ENCODE measurements at places on chromosomes 5 and 9.

DNA sequence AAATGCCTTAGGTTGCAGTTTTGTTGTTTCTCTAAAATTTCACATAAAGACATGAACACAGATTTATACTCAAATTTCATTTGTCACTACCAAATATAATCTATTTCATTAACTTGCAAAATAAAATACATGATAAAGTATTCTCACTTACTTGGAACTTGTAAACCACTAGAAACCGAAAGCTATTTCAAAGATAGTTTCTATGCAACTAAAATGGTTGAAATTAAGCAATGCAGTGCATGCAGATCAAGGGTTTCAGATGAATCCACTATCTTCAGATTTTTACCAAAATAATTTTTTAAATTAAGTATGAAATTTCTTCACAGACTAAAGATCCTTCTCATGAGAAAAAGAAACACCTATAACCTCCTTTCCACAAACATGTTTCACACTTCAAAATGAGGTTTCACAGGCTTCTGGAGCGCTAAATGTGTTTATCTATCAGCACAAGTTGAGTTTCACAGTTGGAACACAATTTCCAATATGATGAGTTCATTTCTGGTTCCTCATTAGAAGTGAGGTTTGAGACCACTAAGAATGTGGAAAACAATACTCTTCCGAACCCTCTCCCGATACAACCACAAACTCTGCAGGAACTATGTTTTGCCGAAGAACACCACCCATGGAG is 63.9 kb downstream of the EPB41L4A start:
- no peak for DNase-seq

DNA sequence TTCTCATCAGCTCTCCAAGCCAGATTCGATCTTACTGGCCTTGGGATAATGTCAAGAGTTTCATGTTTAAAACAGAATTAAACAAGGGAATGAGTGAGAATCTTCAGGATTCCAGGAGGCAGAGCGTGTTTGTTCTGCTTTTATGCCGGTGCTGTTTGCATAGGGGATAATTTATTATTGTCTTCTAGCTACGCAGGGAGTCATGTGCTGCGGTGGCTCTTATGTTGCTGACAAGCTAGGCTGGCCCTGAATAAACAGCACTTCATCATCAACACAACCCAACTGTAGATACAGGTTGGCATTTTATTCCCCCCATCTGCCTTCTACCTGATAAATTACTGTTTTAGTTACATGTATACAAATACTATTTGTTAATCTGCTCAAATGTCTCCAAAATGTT is 47.1 kb upstream of the PCA3 start:
- no peak for DNase-seq

DNA sequence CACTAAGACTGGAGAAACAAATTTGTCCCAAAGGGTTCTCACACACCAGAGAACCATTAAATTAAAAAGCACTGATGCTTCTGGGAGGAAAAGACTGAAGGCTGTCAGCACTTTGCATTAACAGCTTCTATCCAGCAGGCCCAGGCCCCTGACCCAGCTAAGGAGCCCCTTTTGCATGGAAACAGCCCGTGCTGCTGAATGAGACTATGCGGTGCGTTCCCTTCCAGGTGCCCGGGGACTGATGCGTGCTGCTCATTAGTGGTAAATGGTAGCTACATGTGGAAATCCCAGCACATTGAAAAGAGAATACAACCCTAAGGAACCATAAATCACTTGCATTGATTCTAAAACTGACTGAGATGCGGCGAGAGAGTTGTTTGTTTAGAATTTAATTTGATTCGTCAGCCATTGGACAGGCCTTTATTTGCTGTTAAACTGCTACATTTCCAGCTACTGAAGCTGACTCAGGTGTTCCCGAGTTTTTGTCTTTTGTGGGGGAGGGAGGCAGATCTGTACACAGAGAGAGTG is 351.0 kb upstream of the SLC24A2 start:
- no peak for DNase-seq

DNA sequence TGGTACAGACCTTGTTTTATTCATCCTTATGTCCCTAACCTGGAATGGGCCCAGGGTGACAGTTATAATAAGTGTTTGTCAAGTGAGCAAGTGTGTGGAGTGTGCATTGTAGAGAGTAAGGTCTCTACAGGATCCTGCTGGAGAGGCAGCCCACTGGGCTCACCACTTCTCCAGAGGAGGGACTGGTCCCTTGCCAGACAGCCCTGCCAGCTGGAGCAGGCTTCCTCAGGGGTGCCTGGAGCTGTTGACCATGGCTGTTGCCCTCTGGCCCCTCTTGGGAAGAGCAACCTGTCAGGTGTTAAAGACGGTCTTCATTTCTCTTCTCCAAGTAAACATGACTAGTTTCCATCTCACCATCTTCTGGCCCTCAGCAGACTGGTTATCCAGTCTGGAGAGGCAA is 20.0 kb downstream of the IRF1 start:
- DNase-seq = no peak

- no peak for DNase-seq
These were observed 268.4 kb downstream of the ELAVL2 start for GRCh38 chr9:23557689-23558088.

DNA sequence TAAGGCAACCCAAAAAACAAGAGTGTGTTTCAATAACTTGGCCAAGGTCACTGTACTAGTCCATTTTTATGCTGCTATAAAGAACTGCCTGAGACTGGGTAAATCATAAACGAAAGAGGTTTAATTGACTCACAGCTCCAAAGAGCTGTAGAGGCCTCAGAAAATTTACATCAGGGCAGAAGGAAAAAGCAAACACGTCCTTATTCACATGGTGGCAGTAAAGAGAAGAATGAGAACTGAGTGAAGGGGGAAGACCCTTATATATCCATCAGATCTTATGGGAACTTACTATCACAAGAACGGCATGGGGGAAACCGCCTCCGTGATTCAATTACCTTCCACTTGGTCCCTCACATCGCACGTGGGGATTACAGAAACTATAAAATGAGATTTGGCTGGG is 64.3 kb upstream of the CAMK4 start:
- no peak for DNase-seq

- no peak for DNase-seq
These were observed 113.8 kb downstream of the TRIM32 start for GRCh38 chr9:116800885-116801284.

GRCh38 chr5:10902145-10902544 is 141.1 kb upstream of the DAP start:
- DNase-seq = no peak

- no peak for DNase-seq
These were observed 58.5 kb downstream of the CNTRL start for GRCh38 chr9:121133104-121133816.

DNA sequence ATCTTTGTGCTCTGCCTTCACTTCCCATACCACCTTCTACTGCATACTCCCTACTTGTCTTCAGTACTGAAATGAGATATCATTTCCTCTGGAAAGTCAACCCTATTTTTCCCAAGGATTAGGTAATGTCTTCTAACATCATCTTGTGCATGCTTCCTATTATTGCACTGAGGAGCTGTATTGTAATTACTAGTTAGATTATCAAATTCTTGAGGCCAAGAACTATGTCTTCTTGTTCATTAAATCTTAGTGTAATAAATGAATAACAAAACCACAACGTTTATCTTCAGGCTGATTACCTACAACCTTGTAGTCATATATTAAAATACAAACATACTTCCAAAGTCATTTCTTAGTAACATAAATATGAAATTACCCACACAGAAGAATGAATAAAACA is 87.9 kb upstream of the POU5F2 start:
- no peak for DNase-seq

DNA sequence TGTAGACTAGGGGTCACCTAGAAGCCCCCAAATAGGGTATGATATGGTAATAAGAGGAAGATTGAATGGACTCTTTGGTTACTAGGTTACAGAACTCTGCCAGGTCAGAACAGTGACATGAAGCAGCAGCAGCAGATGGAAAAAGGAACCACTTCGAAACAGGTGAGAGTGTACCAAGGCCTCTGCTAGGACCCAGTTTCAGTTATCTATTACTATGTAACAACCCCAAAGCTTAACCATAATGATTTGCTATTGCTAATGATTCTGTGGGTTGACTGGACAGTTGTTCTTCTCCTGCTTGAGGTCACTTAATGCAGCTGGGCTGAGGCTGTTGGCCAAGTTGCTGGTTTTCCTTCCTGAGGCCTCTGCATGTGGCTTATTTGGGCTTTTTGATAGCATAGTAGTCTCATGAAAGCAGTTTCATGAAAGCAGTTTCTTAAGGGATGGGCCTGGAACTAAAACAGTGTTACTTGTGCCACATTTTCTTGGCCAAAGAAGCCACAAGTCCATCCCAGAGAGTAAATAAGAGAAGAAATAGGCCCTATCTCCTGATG is 17.6 kb downstream of the C9orf43 start:
- no peak for DNase-seq

DNA sequence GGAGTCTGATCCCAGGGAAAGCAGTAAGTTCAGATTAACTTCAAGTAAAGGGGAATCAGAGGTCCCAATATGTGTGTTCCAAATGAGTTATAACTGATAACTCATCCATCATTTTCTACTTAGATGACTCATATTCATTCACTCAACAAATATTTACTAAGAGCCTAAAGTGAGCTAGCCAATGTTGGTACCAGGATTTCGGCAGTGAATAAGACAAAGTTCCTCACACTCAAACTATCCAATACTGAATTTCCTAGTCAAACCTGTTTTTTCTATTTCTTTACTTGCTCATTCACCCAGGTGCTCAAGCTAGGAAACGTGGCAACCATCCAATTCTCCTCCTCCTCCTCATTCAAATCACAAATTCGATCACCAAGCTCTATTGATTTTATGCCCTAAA is 25.8 kb downstream of the FBXW2 start:
- DNase-seq = no peak

GRCh38 chr5:151721812-151722391 is 35.2 kb upstream of the SPARC start:
- DNase-seq = no peak

GRCh38 chr5:23930985-23931384 is 423.6 kb downstream of the PRDM9 start:
- no peak for DNase-seq

GRCh38 chr9:82668689-82669199 is 394.2 kb downstream of the RASEF start:
- DNase-seq = no peak

DNA sequence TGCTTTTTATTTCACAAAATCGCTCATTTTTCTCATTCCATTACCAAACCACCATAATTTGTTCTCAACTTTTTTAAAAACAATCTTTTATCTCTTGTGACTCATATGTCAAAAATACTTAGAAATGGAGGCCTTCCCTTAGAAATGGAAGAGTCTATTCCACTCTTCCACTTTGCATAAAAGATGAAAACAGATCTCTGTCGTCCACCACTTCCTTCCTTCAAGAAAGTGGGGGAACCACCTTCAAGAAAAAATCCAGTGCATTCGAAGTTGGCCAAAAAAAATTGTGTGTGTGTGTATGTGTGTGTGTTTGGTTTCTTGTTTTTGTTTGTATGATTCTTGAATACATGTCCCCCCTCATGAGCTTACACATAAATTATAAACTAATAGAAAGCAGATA is 628.8 kb upstream of the DMAC1 start:
- DNase-seq = no peak

GRCh38 chr9:99964336-99964735 is 57.9 kb downstream of the STX17 start:
- no peak for DNase-seq

GRCh38 chr5:124463851-124464250 is 282.6 kb downstream of the ZNF608 start:
- DNase-seq = no peak

- DNase-seq = no peak
These were observed 440.4 kb downstream of the HINT1 start for GRCh38 chr5:130724658-130725057.

GRCh38 chr5:35294976-35295375 is 64.7 kb upstream of the PRLR start:
- no peak for DNase-seq

- no peak for DNase-seq
These were observed 191.8 kb downstream of the SEMA6A start for GRCh38 chr5:116382874-116383266.

- DNase-seq = no peak
These were observed 175.1 kb upstream of the PITX1 start for GRCh38 chr5:135208903-135209721.

DNA sequence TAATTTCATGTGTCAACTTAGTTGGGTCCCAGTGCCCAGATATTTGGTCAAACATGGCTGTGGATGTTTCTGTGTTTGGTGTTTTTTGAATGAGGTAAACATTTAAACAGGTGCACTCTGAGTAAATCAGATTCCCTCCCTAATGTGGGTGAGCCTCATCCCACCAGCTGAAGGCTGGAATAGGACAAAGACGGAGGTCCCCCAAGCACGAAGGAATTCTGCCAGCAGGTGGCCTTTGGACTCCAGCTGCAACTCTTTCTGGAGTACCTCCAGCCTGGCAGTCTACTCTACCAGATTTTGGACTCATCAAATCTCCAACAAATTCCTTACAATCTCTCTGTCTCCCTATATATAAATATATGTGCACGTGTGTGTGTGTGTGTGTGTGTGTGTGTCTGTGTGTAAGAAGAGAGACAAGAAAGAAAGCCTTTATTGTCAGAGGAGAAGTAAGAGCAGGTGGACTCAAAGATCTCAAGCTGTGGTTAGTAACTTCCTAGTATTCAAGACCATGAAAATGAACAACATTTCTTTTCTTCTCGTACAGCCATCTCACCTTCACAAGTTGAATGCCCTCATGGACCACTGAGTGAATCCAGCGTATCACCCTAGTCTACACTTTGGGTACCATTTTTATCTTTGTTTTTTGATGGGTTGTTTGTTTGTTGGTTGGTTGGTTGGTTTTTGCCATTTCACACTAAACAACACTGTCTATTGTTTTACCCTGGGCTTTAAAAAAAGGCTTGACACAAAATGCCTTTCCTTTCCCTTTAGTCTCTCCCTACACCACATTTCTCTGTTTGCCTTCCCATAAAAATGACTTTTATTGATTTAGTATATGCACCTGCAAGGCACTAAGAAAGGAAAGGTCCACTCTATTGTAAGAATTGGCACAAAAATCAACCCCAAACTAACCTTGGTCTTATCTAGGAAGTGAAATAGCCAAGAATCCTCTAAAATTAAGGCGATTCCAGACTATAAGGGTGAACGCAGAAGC is 118.7 kb downstream of the TENT4A start:
- DNase-seq = no peak

GRCh38 chr9:35422346-35422745 is 67.6 kb upstream of the RUSC2 start:
- DNase-seq = no peak

DNA sequence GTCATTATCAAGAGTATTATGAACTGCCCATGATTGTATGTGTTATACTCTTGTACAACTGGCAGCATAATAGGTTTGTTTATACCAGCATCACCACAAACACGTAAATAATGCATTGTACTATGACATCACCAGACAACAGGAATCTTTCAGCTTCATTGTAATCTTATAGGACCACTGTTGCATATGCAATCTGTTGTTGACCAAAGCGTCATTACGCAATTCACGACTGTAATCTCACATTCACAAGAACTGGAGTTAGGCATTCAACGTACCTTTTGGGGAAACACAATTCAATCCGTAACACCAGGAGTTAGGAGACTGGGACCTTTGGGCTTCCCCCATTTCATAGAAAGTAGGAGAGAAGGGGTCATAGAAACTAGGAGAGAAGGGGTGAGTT is 20.4 kb upstream of the ARSI start:
- DNase-seq = no peak

GRCh38 chr9:98108531-98109031 is 10.4 kb downstream of the TRIM14 start:
- no peak for DNase-seq

- DNase-seq = peak; percentile 62
These were observed 69.3 kb downstream of the SNX30 start for GRCh38 chr9:112819635-112820496.

- DNase-seq = no peak
These were observed 2.8 kb downstream of the ST8SIA4 start for GRCh38 chr5:100900142-100900795.
